Endothelial cell of umbilical vein (primary cell): ENCODE measurements at places on chromosomes 13 and 19. TPM values are rescaled to one million over a fixed set of nuclear protein-coding genes. Genes with fewer than 3 reads are reported as not detected.

GRCh38 chr13:19959141-19959830, 759 bp downstream of the ZMYM2 start:
- peak; percentile 65 for DNase-seq

GRCh38 chr19:53091413-53092254, 11.6 kb downstream of the ZNF160 start:
- DNase-seq = no peak

DNA sequence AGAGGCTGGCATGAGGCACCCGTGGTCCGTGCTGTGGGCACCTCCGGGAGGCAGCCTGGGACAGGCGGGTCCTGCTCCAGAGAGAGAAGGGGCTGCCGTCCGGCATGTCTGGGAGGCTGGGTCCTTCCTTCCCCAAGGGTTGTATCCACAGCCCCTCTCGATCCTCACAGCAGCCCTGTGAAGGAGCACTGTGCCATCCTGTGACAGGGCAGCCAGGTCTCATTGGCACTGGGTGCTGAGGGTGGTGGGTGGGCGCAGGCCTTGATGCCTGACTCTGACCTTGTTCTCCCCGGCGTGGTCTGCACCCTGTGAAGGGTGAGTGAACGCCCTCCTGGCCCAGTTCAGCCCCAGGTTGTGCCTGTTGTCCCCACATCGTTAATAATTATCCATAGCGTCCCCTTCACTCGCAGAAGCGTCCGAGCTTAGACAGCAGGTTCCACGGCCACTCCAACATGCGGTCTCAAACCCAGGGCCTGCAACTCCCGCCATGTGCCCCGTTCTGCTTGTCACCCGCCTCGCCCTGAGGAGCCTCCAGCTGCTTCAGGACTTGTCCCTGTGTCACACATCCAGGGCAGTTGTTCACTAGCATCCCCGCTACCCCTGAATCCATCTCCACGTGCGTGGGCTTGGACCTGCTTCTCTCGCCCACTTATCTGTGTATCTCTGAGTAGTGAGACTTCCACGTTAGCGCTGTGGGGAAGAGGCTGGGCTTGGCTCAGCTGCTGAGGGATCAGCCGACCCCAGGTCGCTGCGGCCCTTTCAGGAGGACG, 10.6 kb downstream of the ATP11A start:
- no peak for DNase-seq

GRCh38 chr19:28482221-28482620, 730.7 kb downstream of the UQCRFS1 start:
- no peak for DNase-seq

DNA sequence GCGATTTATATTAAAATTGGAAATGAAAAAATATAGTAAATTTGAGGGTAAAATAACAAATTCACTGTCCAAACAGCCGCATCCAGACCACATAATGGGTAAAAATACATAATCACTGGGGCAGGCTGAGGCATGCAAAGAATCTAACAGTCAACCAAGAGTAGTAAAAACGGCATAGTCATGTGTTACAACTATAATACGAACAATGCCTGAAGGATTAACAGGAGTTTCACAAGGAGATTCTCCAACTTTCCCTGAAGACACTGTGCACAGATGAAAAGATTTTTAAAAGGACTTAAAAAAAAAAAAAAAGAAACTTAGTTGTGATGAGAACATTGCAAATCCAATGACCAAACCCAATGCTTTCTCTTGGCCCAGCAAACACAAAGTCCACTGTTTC, 20.4 kb upstream of the ATXN8OS start:
- DNase-seq = no peak

DNA sequence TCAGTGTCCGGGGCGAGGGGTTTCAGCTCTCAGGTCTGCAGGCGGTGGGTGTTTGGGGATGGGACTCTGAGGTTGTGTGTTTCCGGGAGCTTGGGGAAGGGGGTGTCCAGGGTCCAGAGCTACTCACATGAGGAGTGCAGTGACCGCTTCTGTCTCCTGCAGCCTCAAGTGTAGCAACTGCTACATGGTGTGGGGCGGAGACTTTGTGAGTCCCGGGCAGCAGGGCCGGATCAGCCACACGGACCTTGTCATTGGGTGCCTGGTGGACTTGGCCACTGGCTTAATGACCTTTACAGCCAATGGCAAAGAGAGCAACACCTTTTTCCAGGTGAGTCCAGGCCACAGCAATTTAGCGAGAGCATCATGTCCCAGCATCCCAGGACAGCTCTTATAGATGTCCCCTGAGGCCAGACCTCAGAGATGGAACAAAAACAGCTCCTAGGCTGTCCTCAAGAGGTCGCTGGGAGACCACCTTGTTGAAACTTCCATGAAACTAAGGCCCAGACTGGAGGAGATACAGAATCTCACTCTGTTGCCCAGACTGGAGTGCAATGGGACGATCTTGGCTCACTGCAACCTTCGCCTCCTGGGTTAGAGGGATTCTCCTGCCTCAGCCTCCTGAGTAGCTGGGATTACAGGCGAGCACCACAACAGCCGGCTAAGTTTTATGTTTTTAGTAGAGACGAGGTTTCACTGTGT, 44.9 kb downstream of the RYR1 start:
- DNase-seq = no peak

DNA sequence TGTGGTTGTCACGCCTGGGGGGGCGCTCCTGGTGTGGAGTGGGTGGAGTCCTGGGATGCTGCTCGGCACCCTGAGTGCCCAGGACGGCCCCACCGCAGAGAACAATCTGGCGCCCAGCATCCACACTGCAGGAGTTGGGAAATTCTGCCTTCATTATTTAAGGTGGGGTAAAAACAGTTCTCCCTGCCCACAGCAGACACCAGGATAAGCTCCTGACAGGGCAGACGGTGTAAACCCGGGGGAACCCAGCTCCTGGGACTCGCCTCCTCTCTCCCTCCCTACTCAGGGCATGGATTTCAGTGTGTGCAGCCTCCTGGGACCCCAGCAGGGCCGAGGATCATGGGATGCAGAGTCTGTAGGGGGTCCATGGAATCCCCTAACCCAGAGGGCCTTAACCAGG, 7.7 kb upstream of the WDR18 start:
- no peak for DNase-seq

Gene KIR2DL3
- not detected in 2 replicates for polyA plus RNA-seq

Gene C1QTNF9
- polyA plus RNA-seq = not detected in 2 replicates

Gene C1QTNF9B
- polyA plus RNA-seq = 0.06 TPM in 1 of 2 replicates, not detected in the other

Gene CTXN1
- polyA plus RNA-seq = 16.0 and 25.6 TPM in 2 replicates

- DNase-seq = no peak
These were observed 117.4 kb downstream of the ESD start for GRCh38 chr13:46679369-46680120.

GRCh38 chr13:62595976-62596375, 1180.3 kb upstream of the PCDH20 start:
- DNase-seq = no peak

Gene LIN37
- polyA plus RNA-seq = 21.4 and 21.9 TPM in 2 replicates

DNA sequence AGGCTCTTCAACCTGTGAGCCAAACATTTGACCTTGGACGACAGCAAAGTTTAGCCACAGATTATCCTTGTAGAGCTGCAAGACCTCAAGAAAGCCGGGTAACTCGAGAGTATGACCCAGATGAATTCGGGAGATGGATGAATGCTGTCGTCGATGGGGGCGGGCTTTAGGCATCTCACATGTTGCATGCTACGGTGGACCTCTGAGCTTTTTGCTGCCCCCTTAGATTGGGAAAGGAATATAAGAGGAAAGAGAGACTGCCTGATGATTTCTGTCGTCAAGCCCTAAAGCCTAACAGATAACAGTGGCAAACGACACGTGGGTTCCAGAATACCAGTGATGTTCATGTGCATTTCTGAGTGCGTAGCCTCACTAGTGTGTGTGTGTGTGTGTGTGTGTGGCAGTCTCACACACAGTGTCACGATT, 730 bp upstream of the ABCC4 start:
- no peak for DNase-seq

DNA sequence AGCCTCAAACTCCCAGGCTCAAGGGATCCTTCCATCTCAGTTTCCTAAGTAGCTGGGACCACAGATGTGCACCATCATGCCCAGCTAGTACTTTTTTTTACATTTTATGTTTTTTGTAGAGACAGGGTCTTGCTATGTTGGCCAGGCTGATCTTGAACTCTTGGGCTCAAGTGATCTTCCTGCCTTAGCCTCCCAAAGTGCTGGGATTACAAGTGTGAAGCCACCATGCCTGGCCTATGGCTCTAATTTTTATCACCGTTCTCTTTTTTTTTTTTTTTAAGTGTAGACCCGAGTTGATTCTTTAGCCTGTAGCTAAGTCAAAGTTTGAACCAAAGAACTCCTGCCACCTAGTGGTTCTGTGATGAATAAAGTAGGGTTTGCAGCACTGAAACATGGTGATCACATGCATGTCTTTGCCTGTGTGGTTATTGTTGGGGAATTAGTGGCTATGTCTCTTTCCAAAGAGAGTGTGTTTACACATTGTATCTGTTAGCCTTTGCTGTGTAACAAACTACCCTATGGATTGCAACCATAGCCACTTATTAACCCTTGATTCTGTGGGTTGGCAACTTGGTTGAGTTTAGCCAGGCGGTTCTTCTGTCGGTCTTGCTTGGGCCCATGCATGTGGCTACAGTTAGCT, 11.6 kb downstream of the NFILZ start:
- peak; percentile 44 for DNase-seq

GRCh38 chr19:38277969-38278680, 13.8 kb downstream of the SPINT2 start:
- DNase-seq = peak; percentile 78

- no peak for DNase-seq
These were observed 11.0 kb upstream of the SIGLEC11 start for GRCh38 chr19:49971991-49972411.

DNA sequence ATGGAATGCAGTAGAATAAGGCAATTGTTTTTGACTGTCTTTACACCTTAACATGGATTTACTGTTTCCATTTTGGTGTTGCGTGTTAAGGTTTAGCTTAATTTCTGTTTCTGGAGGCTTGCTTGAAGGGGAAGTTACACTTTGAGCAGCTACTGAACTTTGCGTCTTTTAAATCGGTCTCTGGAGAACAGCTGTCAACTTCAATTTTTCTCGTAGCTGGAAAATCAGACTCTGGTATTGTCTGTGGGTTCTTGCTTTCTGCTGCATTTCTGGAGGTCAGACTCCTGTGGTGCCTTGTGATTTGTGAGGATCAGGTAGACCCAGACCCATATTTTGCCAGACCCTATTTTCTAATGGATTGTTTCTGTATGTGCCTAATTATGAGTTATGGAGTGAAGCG, 146.7 kb downstream of the ATP8A2 start:
- no peak for DNase-seq

GRCh38 chr13:48233889-48234488, 983 bp downstream of the ITM2B start:
- no peak for DNase-seq

- no peak for DNase-seq
These were observed 30.9 kb downstream of the ALOX5AP start for GRCh38 chr13:30766231-30766630.

Gene ZNF497
- 0.40 and 0.62 TPM in 2 replicates for polyA plus RNA-seq

Gene ADM5
- 3.3 and 4.5 TPM in 2 replicates for polyA plus RNA-seq

- no peak for DNase-seq
These were observed 21.4 kb downstream of the ACER1 start for GRCh38 chr19:6312018-6312417.

- no peak for DNase-seq
These were observed 245.2 kb downstream of the DNAJC15 start for GRCh38 chr13:43268632-43269031.

DNA sequence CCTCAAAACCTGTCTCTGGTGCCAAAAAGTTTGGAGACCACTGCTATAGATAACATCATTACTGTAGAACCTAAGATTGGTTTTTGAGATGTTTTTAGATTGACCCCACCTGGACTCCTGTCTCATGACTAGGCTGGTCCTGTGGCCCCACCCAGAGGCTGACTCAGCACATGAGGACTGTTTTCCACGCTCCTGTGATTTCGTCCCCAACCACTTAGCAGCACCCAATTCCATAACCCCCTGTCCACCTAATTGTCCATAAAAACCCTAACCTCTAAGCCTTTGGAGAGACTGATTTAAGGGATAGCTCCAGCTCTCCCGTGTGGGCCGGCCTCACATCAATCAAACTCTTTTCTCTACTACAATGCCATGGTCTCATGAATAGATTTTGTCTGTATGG, 25.6 kb upstream of the GAS6 start:
- no peak for DNase-seq

GRCh38 chr13:50941146-50941545, 31.6 kb downstream of the RNASEH2B start:
- no peak for DNase-seq
